Coronary artery (tissue), 2 donors: ENCODE measurements at places on chromosomes 12 and 14.

- no peak for DNase-seq
Observed at GRCh38 chr12:32125455-32126084, 18.9 kb downstream of the BICD1 start.

GRCh38 chr14:99509871-99510555 lies 28.8 kb downstream of the CCNK start:
- DNase-seq, result no peak

GRCh38 chr12:56461235-56462159 lies 6.9 kb upstream of the SPRYD4 start:
- no peak for DNase-seq

GRCh38 chr14:26204366-26204727 lies 393.5 kb downstream of the NOVA1 start:
- DNase-seq, result no peak

- DNase-seq, result no peak
Observed at GRCh38 chr12:110960795-110961194, 40.4 kb upstream of the MYL2 start.

DNA sequence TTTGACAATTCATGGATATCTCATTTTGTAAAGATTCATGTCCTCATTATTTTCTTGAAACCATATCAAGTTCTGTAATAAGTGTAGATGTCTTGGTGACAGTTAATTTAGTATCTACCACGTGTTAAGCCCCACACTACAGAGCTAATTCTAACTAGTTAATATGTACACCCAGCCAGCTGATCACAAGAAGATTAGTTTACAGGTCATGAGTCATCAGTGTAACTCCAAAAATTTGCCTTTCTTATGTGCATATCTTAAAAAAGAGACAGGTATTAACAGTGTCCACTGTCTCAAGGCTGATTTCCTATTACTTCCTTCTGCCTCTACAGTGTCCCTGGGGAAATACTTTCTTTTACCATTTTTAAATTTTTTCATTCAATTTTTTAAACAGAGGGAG lies 13.3 kb upstream of the YBX3 start:
- DNase-seq, result no peak

GRCh38 chr14:101992708-101993107 lies 28.3 kb downstream of the DYNC1H1 start:
- no peak for DNase-seq

DNA sequence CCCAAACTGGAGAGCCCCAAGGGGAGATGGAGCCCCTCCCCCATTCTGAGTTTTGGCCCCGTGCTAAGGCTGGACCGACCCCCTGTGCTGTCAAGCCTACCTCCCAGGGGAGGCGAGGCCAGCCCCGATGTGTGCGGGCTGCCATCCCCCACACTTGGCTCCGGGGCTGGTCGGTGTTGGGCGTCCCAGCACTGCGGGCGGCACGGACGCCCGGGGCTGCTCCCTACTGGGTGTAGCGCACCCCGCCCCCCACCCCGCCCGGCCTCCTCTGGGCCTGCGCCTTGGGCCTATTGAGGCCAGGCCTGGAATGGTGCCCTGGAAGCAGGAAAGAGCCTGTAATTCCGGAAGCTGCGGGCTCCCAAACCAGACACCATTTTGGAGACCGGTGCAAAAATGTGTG lies 2.6 kb downstream of the DCAF4 start:
- no peak for DNase-seq

DNA sequence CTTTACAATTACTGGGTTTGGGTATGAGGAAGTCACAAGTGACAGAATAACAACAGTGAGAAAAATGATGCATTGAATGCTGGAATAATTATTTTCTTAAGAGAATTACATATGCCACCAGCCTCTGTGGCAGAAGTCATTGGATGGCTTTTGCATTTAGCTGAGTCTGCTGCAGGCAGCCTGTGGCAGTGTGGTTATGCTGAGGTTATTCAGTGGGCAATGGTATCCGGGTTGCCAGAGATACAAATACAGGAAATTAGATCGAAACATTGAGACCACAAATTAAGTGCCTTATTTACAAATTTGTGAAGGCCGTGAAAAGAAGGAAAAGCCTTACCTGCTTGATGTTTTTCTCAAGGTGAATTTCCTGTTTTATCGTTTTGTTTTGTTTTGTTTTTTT lies 1050.0 kb downstream of the GALC start:
- DNase-seq, result no peak

GRCh38 chr12:3042394-3042793 lies 34.8 kb upstream of the TSPAN9 start:
- no peak for DNase-seq

DNA sequence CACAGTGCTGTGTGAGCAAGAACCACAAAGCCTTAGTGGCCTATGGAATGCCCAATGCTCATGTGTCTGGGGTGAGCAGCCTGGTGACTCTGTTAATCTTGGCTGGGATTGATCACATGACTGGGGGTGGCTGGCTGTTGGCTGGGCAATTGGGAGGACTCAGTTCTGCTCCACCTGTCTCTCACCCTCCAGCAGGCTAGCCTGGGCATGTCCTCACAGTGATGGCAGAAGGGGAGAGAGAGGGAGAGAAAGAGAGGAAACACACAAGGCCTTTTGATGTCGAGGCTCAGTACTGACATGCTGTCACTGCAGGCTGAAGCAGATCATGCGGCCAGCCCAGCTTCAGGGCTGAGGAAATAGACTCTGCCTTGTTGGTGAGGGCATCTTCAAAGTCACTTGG lies 136.8 kb downstream of the TBX5 start:
- no peak for DNase-seq

- no peak for DNase-seq
Observed at GRCh38 chr12:57451233-57451778, 3.8 kb upstream of the INHBE start.

GRCh38 chr14:105187935-105188524 lies 6.9 kb upstream of the NUDT14 start:
- DNase-seq, result no peak

- no peak for DNase-seq
Observed at GRCh38 chr12:9052610-9053009, 63.1 kb downstream of the A2M start.

- no peak for DNase-seq
Observed at GRCh38 chr12:10214136-10214894, 1.6 kb downstream of the GABARAPL1 start.

GRCh38 chr14:54549862-54550261 lies 17.1 kb upstream of the SAMD4A start:
- no peak for DNase-seq

DNA sequence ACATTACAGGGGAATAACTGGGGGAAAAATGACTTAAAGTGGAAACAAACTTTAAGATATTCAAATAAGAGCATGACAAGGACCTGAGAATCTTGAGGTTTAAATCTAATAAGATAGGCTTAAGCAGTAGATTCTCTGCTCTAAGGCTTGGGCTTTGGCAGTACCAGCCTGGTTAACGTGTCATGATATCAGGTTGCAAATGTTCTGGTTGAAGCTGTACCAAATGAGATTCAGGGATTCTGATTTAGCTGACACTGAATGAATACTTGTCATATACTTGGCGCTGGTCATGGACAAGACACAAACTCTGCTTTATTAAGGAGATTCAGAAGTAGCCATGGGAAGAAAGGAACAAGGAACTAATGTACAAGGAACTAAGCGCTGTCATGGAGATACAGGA lies 6.1 kb downstream of the TCP11L2 start:
- DNase-seq, result no peak

- DNase-seq, result no peak
Observed at GRCh38 chr14:24232645-24233537, at the start of gene GMPR2. TSS of gene GMPR2 (plus strand) at chr14:24232929. CDS start at chr14:24233254, 325 bp downstream.

- no peak for DNase-seq
Observed at GRCh38 chr12:122195405-122195804, 8.1 kb upstream of the B3GNT4 start.

DNA sequence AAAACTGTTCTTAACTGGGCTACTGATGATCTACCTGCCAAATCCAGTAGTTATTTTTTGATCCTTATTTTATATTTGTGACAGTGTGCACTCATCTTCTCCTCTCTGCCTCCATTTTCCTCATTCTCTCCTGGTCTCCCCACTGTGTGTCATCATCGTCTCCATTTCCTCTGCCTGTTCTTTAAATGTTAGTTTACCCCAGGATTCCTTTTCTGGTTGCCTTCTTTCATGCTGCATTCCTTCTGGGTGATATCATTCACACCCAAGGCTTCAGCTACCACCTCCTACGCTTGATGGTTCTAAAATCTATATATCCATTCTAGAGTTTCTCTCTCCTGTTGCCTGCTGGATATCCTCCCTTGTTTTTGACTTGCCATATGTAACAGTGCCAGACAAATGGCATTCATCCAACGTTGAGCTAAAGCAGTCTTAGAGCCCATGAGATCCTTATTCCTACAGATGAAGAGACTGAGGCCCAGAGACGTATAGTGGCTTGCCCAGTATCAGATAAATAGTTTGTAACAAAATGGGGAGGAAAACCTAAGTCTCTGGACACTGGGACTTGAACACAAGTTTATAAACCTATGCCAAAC lies 109.5 kb downstream of the DIP2B start:
- no peak for DNase-seq

GRCh38 chr14:104827177-104828055 lies 26.5 kb downstream of the ZBTB42 start:
- DNase-seq, result no peak

- DNase-seq, result no peak
Observed at GRCh38 chr14:68987653-68988036, 8.5 kb upstream of the ACTN1 start.

- no peak for DNase-seq
Observed at GRCh38 chr12:8697120-8697475, 693 bp upstream of the RIMKLB start.

DNA sequence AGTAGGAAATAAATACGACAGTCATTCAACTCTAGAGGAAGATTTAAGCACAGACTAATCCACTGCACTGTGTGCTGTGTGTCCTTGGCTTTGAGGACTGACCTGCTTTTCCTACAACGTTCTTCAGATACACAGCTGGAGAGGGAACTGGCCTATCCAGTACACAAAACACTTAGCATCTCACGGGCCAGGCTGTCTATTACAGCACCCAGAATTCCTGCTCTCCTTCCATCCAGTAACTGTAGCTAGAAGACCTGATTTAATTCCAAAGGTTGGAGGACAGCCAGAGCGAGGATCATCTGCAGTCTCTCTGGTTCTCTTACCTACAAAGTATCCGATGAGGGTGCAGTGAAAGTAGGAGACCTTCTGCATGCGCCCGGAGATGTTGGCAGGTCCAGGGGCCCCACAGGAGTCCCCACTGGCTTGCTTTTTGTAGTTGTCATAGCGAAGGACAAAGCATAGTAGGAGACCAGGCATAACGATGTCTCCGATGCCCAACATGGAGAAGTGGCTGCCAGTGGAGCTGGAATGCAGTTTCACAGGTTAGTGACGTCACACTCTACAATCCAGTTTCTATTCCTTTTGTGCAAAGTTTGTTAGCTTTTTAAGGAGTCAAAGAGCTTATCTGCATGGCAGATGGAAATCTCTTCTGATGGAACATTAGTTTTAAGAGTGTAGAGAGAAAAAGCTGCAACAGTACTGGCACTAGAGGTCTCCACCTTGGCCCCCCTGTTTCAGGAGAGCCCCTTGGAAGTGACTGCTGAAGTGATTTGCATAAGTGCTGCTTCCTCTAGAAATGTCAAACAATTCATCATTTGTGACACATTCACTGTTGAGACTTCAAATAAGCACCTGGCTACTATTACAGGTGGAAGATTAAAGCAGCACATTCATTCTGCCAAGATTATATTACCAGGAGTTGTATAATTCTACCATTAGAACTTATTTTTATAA lies 41.7 kb downstream of the ACADS start:
- no peak for DNase-seq

GRCh38 chr12:54135621-54136350 lies 53.0 kb downstream of the SMUG1 start:
- no peak for DNase-seq
